ENCODE measurements at places on chromosomes 6 and 20.
A peak's percentile ranks its signal among the peaks of the same experiment; 100 is the strongest.

GRCh38 chr20:51760905-51761546 lies 7.2 kb downstream of the ATP9A start:
- no peak for DNase-seq

GRCh38 chr6:119586250-119586882 lies 236.8 kb upstream of the MAN1A1 start:
- DNase-seq, result no peak

GRCh38 chr6:116246089-116246488 lies 7.8 kb downstream of the TSPYL4 start:
- no peak for DNase-seq

DNA sequence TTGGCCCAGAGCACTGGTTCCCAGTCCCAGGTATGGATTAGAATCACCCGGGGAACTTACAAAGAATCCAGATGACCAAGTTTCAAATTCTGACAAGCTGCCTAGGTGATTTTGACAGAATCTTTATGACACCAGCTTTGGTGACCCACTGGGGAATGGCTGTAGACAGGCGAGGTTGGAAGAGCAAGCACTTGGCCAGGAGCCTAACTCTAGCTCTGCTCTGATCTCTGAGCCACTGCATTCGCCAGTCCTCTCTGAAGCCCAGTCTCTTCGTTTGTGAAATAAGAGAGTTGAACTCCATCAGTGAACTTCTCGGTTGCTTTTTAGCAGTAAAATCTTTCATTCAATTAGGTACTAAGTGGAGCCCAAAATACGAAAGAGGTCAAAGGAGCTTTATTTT lies 161.2 kb downstream of the VEGFA start:
- DNase-seq, result no peak

DNA sequence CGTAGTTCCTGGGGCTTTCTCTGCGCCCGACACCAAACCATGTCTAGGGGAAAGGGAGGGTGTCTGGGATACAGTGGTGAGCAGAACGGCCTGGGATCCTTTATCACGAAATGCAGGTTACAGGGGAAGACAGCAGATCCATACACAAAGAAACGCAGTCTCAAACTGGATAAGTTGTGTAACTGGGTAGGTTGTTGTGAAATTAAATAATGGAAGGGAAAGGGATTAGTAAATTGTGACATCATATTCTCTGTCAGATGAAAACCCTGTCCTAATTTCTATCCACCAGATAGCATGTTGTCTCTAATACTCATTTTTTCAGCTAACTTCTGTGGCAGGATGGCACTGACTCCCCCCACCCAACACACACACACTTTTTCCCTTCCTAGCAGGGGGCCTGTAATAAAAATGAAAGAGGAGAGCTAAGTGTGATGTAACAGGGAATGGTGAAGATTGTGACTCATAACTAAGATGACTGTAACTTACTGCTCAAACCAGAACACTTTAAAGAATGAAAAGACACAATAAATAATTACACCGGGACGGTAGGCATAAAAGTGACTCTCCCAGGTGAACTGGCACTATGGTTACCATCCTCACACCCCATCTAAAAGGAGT lies 769 bp upstream of the TRPC4AP start:
- DNase-seq, result no peak

DNA sequence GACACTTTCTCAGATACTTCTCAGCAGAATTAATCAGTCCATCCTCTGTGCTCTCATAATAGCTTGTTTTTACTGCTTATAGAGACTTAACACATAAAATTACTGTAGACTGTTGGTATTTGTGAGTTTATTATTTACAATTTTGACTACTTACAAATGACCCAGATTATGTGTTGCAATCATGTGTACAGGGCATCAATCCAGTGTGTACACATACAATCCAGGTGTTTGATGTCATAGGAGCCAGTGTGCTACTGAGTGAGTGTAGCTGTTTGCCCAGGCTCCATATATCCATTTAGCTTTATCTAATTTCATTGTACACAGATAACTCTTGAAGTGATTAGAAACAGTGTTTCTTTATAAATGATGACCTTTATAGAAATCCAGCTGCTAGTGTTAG lies 31.3 kb downstream of the TRMT11 start:
- DNase-seq, result no peak

- DNase-seq, result no peak
Observed at GRCh38 chr6:155383913-155384312, 69.6 kb upstream of the TFB1M start.

DNA sequence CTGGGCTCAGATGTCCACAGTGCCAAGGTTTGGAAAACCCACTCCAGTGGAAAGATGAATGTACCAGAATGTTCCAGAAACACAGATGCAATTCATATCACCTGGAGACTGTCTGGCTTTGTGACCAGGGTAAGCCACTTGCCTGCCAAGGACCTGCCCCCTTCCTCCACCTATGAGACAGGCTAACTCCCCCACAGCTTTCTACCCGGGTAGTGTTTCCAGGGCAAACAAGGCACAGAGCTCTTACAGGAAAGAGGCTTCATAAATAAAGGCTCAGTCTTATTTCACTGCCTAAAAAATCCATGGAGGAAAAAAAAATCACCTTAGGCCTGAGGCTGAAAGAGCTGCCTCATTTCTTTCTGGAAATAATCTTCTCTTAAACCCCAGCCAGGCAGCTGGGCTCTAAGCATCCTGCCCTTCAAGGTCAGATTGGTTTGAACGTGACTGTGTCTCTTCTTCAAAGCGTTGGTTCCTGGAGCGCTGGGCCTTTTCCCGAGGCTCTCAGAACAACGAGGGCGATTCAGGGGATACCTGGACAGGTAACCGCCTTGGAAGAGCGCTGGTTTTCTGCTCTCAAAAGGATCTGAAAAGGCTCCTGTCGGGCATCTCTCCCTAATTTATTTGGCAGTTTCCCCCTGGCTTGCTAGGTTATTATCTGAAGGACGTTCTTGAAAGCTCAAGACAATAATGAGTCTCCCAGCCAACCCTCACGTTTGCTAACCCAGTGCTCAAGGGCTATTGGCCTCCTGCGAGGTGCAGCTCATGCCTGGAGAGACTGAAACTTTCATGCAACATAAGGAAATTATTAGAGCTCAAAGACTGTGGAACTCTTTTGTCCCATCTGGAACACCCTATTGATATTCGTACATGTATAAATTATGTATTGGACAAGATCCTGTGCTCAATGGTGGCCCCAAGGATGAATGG lies 199.2 kb upstream of the PMEPA1 start:
- DNase-seq, result peak; percentile 41

GRCh38 chr6:93418408-93419303 lies 703 bp downstream of the EPHA7 start:
- DNase-seq, result no peak

DNA sequence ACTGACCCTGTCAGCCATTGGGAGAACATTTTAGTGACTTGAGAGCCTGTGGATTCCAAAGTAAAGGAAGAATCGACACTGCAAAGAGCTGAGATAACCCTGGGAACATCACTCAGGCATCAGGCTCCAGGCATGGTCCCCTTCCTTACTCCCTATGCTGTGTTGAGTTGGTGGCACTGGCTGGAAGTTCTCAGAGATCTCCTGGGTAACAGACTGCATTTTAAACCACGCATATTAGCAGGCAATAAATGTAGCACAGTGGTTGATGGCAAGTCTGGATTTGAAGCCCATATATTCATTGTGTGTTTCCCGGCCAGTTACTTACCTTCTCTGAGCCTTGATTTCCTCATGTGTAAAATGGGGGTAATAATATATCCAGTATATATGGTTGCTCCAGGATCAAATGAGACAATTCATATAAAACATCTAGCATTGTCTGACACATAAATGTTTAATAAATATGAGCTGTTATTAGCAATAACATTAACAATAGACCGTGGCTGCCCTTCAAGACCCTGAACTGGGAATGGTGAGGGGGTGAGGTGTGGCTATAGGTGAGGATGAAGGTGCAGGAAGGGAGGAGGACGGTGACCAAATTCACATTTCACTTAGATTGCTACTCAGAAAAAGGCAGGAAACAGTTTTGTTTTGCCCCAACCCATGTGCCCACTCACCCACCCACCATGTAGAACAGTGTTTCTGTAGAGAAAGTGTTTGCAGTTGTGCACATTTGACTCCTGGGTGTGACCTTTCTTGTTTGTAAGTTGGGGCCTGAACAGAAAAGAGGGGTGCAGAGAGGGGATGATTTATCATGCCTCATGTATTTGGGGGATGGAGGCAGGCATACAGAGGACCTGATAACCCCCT lies 2.1 kb downstream of the PLCG1 start:
- no peak for DNase-seq

DNA sequence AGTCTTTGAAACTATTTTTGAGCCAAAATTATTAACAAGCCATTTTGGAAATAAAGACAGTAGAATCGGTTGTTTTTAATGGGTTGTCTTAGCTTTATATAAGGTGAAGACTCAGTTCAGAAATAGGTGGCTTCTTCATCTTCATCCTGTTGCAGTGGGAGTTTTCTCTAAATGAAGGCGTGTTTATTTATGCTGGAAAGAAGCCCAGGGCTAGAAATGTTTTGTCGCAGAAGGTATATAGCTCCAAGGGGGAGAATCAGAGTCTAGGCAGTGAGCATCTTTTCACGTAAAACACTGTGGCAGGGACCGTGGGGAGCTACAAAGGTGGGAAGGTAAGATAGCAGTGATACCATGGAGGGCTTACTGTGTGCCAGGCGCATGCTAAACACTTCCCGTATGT lies 34.3 kb downstream of the FARS2 start:
- DNase-seq, result no peak

DNA sequence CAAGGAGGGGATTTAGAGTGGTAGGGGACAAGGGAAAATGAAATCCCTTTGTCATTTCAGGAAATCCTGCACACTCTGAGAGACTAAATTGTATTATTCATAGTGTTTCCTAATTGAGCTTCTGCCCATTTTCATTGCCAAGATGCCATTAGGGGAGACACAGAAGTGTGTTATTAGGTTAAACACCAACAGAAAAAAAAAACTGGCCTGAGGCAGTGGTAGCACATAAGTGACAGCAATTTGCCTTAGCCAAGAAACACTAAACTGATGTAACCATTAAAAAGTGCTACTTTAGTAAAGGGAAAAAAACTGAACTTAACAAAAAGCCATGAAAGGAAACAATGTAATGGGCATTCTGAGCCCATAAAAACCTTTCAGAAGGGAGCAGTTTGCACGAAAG lies 270.5 kb upstream of the PLN start:
- DNase-seq, result no peak

GRCh38 chr6:44739181-44739580 lies 351.7 kb downstream of the CDC5L start:
- DNase-seq, result no peak

GRCh38 chr20:32433311-32434021 lies 75.3 kb downstream of the ASXL1 start:
- DNase-seq, result no peak

DNA sequence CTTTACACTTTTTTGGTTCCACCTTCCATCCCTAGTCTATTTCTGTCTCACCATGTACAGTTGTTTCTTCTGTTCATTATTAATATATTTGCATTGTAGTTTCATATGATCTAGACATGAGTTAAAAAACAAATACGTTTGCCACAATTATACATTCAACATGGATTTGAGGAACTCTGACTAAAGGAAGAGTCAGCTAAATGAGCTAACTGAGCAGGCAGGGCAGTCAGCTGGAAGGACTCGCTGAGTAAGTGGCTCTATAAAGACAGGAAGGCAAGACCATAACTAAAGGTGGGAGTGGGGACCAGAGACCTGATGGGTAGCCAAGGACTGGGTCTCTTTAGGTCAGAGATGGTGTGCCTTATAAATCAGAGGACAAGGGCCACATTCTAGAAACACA lies 26.3 kb downstream of the TMX4 start:
- DNase-seq, result no peak

DNA sequence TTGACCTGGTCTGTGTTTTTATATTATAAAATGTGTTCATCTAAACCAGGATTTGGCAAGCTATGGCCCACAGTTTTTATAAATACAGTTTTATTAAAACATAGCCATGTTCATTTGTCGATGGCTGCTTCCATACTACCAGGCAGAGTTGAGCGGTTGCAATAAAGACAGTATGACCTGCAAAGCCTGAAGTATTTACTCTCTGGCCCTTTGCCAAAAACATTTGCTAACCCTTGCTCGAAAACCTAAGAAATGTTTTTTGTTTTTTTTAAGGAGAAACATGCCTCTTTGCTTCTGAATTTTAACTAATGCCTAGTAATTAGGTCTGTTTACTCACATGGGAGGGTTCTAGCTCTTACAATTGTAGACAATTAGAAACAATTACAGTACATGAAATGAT lies 67.4 kb upstream of the SMIM28 start:
- DNase-seq, result no peak

DNA sequence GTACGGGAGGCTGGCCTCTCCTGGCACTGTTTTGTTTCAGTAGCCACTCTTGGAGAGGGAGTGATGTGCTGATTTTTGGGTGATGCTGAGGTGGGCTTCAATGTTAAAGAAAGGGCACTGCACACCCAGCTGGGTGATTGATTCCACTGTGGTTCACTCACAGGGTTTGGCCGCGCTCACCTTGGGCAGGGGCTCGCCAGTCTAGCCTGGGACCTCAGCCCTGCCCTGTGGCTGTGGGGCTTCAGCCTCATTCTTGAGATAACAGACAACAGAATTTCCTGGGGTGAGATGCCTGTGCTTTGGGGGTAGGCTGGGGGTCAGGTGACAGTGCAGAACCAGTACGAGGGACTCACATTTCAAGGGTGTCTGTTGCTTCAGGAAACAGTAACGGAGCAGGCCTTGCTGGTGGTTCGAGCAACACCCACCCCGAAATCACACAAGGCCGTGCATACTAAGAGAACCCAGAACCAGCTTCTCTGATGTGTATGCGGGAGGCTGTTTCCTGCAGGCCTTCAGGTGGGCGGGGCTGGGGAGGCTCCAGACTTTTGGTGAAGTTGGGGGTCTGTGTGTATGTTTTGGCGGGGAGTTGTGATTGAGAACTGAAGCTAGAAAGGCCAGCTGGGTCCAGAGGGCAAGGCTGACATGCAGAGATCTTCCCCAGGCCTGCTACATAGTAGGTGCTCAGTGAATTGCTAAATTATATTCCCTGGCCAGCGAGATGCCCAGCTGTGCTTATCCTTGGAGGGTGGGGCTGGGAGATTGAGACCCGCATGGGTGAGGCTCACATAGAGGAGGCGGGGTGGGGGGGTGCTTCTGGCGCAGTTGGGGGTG lies 154.2 kb upstream of the RNF24 start:
- no peak for DNase-seq

All from left renal cortex interstitium (tissue), 4 donors.